ENCODE measurements at places on chromosomes 7 and 10. TPM values are rescaled to one million over a fixed set of nuclear protein-coding genes. Genes with fewer than 3 reads are reported as not detected.

The MYL7 gene
- total RNA-seq = not detected

The PDLIM1 gene
- total RNA-seq = 140 TPM

DNA sequence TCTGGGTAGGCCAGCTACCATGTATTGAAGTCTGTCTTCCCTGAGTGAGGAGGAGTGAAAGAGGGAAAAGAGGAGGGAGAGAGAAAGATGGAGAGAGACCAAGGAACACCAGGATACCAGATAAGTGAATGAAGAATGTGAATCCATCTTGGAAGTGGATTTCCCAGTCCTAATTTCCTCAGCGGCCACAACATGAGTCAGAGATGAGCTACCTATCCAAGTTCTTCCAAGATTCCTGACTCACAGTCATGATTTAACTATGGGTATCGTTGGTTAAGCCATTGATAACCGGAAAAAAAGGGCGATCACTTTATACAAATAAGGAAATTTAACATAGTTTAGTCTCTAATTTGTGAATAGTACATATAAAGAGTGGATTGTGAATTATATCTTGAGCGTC, 561.8 kb downstream of the ATRNL1 start:
- H3K36me3 ChIP-seq = no peaks in the 10 kb centered on the region
- DNase-seq = no peak
- no peaks in the 10 kb centered on the region for H3K4me1 ChIP-seq
- H3K27ac ChIP-seq = no peak overlapping the region

GRCh38 chr7:28595801-28596200, 183.5 kb downstream of the CREB5 start:
- no peaks in the 10 kb centered on the region for H3K36me3 ChIP-seq
- no peak for DNase-seq
- no peak overlapping the region for H3K4me3 ChIP-seq
- H3K27me3 ChIP-seq = no peaks in the 10 kb centered on the region

- peak; percentile 84 for DNase-seq
- peaks cover 10% of the 10 kb centered on the region for H3K4me1 ChIP-seq
- H3K4me3 ChIP-seq = no peak overlapping the region
- no peak overlapping the region for H3K27ac ChIP-seq
- no peaks in the 10 kb centered on the region for H3K27me3 ChIP-seq
These were observed 180.6 kb downstream of the SEMA3E start for GRCh38 chr7:83468251-83468739.

The PNLIPRP3 gene
- not detected for total RNA-seq

GRCh38 chr7:103343332-103343731, 1.2 kb downstream of the DNAJC2 start:
- peaks cover 17% of the 10 kb centered on the region for H3K4me1 ChIP-seq
- peaks cover 5% of the 10 kb centered on the region for H3K36me3 ChIP-seq
- peak overlapping the region; percentile 96 for H3K4me3 ChIP-seq

GRCh38 chr7:139588632-139589031, 65.1 kb downstream of the CLEC2L start:
- no peaks in the 10 kb centered on the region for H3K4me1 ChIP-seq
- DNase-seq = no peak
- no peaks in the 10 kb centered on the region for H3K27me3 ChIP-seq

GRCh38 chr10:12279281-12279680, 70.1 kb upstream of the CAMK1D start:
- no peaks in the 10 kb centered on the region for H3K4me1 ChIP-seq
- H3K36me3 ChIP-seq = no peaks in the 10 kb centered on the region
- no peak overlapping the region for H3K27ac ChIP-seq
- no peaks in the 10 kb centered on the region for H3K27me3 ChIP-seq

The GARS1 gene
- 76.5 TPM for total RNA-seq

The CYP3A7 gene
- not detected for total RNA-seq

The OR13A1 gene
- not detected for total RNA-seq

The PDE6C gene
- not detected for total RNA-seq

The CCL24 gene
- total RNA-seq = not detected

- no peak overlapping the region for H3K4me3 ChIP-seq
- H3K36me3 ChIP-seq = peaks cover 2% of the 10 kb centered on the region
- H3K27ac ChIP-seq = no peak overlapping the region
- no peaks in the 10 kb centered on the region for H3K4me1 ChIP-seq
- no peaks in the 10 kb centered on the region for H3K27me3 ChIP-seq
These were observed 60.4 kb upstream of the KCNIP2 start for GRCh38 chr10:101903827-101904550.

The TMEM229A gene
- not detected for total RNA-seq

DNA sequence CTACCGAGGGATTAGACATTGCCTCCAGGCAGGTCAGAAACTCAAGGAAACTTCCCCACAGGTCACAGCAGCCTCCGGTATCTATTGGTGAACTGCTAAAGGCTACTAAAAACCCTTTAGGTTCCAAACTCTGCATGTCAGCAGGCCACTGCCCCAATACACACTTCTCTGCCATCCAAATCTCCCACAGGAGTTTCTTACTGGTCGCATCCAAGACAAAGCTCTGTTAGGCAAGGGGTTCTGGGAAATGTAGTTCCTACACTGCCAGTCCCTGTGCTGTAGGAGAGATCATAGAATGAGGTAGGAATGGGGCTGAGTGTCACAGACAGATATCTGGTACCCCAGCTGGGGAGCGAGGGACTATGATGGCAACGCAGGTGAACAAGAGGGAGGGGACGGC, 757.0 kb upstream of the C7orf33 start:
- no peaks in the 10 kb centered on the region for H3K27me3 ChIP-seq
- no peaks in the 10 kb centered on the region for H3K4me1 ChIP-seq

- no peak overlapping the region for H3K27ac ChIP-seq
- H3K4me1 ChIP-seq = peaks cover 52% of the 10 kb centered on the region
- no peak overlapping the region for H3K4me3 ChIP-seq
- no peak for DNase-seq
- no peaks in the 10 kb centered on the region for H3K27me3 ChIP-seq
These were observed 49.4 kb downstream of the CAV1 start for GRCh38 chr7:116574025-116574822.

- no peak for DNase-seq
- no peaks in the 10 kb centered on the region for H3K27me3 ChIP-seq
- no peaks in the 10 kb centered on the region for H3K4me1 ChIP-seq
- H3K27ac ChIP-seq = no peak overlapping the region
- H3K4me3 ChIP-seq = no peak overlapping the region
These were observed 4.5 kb upstream of the TFPI2 start for GRCh38 chr7:93894966-93895640.

DNA sequence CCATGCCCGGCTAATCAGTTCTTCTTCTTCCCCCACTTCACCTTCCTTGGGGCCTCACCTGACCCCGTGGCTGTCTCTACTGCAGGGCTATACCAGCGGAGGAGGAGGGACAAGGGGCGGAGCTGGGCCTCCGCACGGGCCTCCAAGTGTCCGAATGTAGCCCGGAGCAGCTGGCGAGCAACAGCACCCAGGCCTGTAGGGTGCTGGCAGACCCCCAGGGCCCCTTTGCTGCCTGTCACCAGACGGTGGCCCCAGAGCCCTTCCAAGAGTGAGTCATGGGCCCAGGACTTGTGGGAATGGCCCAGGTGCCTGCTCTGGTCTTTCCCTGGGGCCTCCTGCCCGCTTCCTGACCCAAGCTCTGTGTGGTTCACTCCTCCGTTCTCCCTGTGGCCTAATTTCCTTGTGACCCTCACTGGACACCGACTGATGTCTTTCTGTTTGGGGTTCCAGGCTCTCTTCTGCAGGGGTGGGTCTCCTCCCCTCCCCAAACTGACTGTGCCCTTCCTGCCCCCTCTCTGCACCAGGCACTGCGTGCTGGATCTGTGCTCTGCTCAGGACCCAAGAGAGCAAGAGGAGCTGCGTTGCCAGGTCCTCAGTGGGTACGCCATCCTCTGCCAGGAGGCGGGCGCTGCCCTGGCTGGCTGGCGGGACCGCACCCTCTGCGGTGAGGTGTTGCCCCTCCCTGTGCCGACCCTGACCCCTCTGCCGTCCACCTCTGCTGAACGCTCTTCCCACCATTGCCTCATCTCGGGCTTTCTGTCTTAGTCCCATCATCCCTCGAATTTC, 35.2 kb downstream of the EPHB4 start:
- no peak overlapping the region for H3K4me3 ChIP-seq
- no peaks in the 10 kb centered on the region for H3K36me3 ChIP-seq
- no peak overlapping the region for H3K27ac ChIP-seq
- no peak for DNase-seq
- no peaks in the 10 kb centered on the region for H3K27me3 ChIP-seq

The ZCCHC24 gene
- total RNA-seq = 82.9 TPM

DNA sequence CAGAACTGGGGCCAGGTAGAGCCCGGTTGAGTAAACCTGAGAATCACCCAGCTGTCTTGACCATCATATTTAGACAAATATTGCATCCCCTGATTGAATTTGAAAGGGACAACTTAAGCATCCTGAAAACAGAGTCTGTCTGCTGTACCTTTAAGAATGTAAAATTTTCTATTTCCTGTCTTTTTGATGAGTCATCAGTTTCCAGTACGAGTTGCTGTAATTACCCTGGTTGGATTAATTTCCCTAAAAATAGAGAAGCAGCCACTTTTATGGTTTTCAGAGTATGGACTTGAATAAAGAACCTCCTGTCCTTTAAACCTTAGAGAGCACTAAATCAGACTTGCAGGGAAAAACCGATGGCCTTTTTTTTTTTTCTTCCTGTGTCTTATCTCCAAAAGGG, 164.6 kb upstream of the SH2B2 start:
- H3K27ac ChIP-seq = no peak overlapping the region
- H3K27me3 ChIP-seq = no peaks in the 10 kb centered on the region
- DNase-seq = no peak
- peaks cover 3% of the 10 kb centered on the region for H3K36me3 ChIP-seq
- H3K4me3 ChIP-seq = no peak overlapping the region

The GIMAP5 gene
- total RNA-seq = 35.9 TPM

DNA sequence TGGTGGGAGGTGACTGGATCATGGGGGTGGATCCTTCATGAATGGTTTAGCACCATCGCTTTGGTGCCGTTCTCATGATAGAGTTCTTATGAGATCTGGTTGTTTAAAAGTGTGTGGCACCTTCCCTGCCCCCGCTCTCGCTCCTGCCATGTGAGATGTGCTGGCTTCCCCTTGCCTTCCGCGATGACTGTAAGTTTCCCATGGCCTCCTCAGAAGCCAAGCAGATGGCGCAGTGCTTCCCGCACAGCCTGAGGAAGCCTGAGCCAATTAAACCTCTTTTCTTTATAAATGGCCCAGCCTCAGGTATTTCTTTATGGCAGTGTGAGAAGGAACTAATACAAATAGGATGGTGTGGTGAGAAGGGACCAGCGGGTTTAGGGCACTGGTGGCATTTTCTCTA, 243.3 kb upstream of the CELF2 start:
- H3K4me1 ChIP-seq = no peaks in the 10 kb centered on the region
- H3K4me3 ChIP-seq = no peak overlapping the region
- no peaks in the 10 kb centered on the region for H3K36me3 ChIP-seq
- no peak overlapping the region for H3K27ac ChIP-seq

DNA sequence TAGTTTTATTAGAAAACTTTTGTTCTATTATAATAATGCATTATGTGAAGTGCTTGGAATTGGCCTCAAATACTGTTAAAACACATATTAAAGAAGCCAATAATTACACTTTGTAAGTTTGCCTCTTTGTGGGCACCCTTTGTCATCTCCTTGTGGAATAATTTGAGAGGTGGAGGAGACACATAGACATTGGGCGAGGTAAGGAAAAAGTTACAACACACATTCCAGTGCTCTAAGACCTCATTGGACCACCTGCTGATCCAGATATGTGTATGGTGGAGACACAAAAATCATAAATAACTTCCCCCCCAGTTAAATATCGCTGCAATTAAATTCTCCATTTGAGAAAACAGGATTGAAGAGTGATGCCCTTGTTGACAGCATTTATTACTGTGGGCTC, 511.8 kb downstream of the GFRA1 start:
- H3K27me3 ChIP-seq = no peaks in the 10 kb centered on the region
- H3K27ac ChIP-seq = peak overlapping the region; percentile 57
- no peak for DNase-seq
- H3K4me3 ChIP-seq = no peak overlapping the region
- peaks cover 6% of the 10 kb centered on the region for H3K4me1 ChIP-seq

- H3K4me3 ChIP-seq = no peak overlapping the region
- no peak overlapping the region for H3K27ac ChIP-seq
- H3K27me3 ChIP-seq = no peaks in the 10 kb centered on the region
- no peaks in the 10 kb centered on the region for H3K36me3 ChIP-seq
These were observed 1.4 kb downstream of the TMEM130 start for GRCh38 chr7:98868450-98868849.

DNA sequence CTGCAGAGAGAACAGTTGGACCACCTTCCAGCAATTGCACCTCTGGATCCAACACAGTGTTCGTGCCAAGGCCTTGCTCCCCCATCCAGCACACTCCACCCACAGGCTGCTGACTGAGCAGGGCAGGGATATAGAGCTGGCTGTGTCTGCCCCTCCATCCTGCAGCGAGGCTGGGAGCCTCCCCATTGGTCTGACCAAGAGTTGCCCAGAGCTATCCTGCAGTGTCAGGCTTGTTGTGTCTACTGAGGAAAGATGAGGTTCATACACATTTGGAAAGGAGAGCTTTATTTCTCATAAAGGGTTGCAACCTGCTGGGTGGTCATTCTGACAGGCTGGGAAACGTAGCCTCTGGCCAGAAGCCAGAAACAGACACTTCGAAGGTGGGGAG, 27.1 kb downstream of the PRF1 start:
- no peak overlapping the region for H3K27ac ChIP-seq
- peaks cover 12% of the 10 kb centered on the region for H3K4me1 ChIP-seq
- H3K4me3 ChIP-seq = peak overlapping the region; percentile 40
- H3K36me3 ChIP-seq = no peaks in the 10 kb centered on the region

The ECHDC3 gene
- total RNA-seq = 21.2 TPM

The DRGX gene
- not detected for total RNA-seq

The ZNF503 gene
- total RNA-seq = 42.3 TPM

The TSC22D4 gene
- 25.7 TPM for total RNA-seq

DNA sequence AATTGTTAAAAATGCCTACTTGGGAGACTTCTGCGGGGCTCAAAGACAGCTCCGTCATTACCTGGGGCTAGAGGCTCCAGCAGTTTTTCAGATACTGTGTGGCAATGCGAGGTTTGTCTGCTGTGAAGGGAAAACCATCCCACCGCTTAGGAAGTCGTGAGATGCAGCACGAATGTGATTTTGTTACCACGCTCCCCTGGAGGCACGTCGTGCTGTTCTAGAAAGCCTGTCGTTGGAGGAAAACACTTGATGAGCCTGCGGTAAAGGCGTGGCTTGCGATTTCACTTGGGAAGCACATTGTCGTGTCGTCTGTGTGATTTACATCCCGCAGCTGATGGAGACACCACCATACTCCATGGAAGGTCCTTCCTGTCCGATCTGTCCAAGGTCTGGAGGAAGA, 39.3 kb downstream of the CAMK1D start:
- no peaks in the 10 kb centered on the region for H3K36me3 ChIP-seq
- H3K4me1 ChIP-seq = peaks cover 13% of the 10 kb centered on the region
- no peak for DNase-seq
- no peaks in the 10 kb centered on the region for H3K27me3 ChIP-seq
- no peak overlapping the region for H3K4me3 ChIP-seq
- H3K27ac ChIP-seq = no peak overlapping the region

The IFRD1 gene
- total RNA-seq = 99.6 TPM

- H3K4me3 ChIP-seq = peak overlapping the region; percentile 95
- H3K4me1 ChIP-seq = peaks cover 20% of the 10 kb centered on the region
- no peaks in the 10 kb centered on the region for H3K27me3 ChIP-seq
- no peaks in the 10 kb centered on the region for H3K36me3 ChIP-seq
These were observed 945 bp upstream of the RHEB start for GRCh38 chr7:151520419-151521261.

The CARD11 gene
- 3.7 TPM for total RNA-seq

The TMEM130 gene
- total RNA-seq = 26.2 TPM
